ENCODE measurements at places on chromosomes 3 and 15.

GRCh38 chr15:69156736-69157381 is 3.6 kb upstream of the GLCE start:
- DNase-seq: no peak

DNA sequence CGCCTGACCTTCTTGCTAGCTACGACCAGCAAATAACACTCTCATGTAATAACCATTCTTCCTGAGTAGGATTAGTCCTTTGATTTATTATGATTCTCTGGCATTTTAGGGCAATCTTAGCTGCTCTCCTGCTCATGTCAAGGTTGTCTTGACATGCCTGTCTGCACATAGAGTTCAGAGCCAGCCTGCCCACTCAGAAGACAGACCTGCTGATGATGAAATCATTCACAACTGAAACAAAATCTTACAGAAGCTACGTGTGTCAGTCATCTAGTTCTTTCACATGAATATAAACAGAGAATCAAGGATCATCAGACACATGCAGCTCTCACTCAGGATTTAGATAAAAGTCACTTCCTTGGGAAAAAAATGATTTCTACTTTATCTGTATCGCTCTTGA is 173.6 kb upstream of the LYSMD4 start:
- no peak for DNase-seq

- DNase-seq: no peak
Observed at GRCh38 chr3:113079218-113079961, 88.6 kb downstream of the GTPBP8 start.

GRCh38 chr3:127473244-127474024 is 117.1 kb downstream of the TPRA1 start:
- DNase-seq: no peak

- no peak for DNase-seq
Observed at GRCh38 chr3:13292375-13292774, 127.7 kb downstream of the NUP210 start.

- DNase-seq: peak; percentile 21
Observed at GRCh38 chr3:166837535-166837934, 542.6 kb downstream of the ZBBX start.

- DNase-seq: no peak
Observed at GRCh38 chr3:126256251-126256650, 75.9 kb upstream of the ALDH1L1 start.

DNA sequence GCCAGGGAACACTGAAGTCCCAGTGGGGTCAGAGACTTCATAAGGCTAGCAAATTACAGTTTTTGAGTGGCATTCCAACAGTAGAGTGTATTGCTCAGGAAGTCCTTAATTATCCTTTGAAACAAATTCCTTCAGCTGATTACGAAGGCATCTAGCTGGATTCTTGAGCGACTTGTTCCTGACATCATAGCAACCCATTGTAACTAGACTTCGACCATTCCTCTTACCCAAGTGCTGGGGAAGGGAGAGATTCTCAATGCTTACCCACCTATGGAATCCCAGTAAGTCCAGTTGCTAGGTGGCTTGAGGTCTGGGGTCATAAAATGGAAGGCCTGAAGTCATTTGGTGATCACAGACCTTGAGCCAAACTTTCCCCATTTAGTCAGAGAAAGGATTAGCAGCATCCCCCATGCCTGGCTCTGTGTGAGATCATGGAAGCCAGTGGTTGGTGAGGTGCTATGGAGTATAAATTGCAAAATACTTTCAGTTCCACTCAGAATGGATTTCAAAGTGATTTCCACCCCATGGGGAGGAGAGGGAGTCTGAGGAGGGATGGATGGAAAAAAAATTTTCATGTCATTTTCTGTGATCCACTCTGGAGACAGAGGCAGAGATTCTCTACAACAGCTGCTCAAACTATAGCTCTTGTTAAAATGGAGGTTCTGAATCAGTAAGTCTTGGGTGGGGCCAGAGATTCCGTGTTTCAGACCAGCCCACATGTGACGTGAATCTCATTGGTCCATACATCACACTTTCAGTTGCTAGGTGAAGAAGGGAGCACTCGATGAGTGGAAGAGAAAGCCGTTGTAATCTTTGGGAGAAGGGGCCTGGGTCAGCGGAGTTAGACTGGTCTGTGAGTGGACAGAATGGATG is 45.7 kb downstream of the CD86 start:
- DNase-seq: no peak

GRCh38 chr15:27784107-27784506 is 315.0 kb downstream of the OCA2 start:
- no peak for DNase-seq

GRCh38 chr3:127758013-127758412 is 64.3 kb downstream of the MGLL start:
- no peak for DNase-seq

- DNase-seq: no peak
Observed at GRCh38 chr3:161475905-161476304, 20.7 kb upstream of the OTOL1 start.

GRCh38 chr15:70054366-70054765 is 43.4 kb downstream of the TLE3 start:
- DNase-seq: no peak

- no peak for DNase-seq
Observed at GRCh38 chr3:165434516-165434915, 238.3 kb upstream of the SLITRK3 start.

DNA sequence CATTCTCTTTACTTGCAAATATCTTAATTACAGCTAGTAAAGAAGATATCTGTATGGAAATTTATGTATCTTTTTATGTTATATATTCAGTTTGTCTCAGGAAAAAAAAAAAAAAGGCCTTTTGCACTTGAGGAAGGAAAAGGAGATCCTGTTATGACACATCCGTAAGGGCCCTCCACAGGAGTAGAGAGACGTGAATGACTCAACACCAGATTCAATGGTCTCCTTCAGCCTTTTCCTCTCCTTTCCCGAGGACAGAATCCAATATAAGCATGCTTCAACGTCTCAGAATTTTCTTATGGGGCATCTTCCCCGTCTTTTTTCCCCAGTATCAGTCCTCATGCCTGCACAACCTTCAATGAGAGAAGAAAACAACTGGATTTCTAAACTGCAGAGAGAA is 340.3 kb downstream of the NTRK3 start:
- DNase-seq: peak; percentile 6

DNA sequence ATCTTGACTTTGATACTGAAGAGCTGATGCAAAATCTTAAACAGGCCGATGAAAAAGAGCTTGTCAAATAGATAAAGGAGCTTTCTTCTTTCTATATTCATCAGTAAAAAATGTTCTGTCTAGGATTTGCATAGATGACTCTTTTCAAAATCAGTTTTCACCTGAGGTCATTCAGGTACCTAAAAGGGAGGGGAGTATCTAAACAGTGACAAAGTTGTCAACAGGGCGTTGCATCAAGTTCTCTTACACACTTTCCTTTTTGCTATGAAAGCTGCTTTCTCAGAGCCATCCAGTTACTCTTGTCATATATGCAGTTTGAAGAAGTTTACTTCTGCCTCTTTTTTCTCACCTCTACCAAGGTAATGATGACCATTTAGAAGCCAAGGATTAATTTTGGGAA is 60.0 kb downstream of the AKAP13 start:
- no peak for DNase-seq

- DNase-seq: no peak
Observed at GRCh38 chr3:41652931-41653330, 309.0 kb downstream of the ULK4 start.

GRCh38 chr3:68953816-68954444 is 21.6 kb upstream of the TAFA4 start:
- no peak for DNase-seq

DNA sequence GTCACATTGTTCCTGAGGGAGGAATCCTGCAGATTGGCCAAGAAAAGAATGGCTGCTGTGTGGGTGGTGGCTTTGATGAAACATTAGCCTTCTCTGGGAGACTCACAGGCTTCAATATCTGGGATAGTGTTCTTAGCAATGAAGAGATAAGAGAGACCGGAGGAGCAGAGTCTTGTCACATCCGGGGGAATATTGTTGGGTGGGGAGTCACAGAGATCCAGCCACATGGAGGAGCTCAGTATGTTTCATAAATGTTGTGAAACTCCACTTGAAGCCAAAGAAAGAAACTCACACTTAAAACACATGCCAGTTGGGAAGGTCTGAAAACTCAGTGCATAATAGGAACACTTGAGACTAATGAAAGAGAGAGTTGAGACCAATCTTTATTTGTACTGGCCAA is 6.1 kb downstream of the PTX3 start:
- no peak for DNase-seq

DNA sequence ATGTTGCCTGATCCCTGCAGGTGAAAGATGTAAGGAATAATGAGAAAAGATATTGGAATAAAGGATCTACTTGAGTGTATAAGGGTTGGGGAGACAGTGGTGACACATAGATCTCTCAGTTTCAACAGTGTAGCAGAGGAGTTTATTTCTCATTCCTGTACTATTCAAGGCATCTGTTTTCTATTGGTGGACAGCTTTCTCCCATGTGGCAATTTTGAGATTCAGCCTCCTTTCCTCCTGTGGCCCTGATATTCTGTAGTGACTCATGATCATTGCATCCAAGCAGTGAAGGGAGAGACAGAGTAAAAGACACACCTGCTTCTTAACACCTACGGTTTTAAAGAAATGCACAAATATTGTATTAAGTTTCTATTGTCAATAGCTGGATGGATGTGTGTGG is 327.6 kb downstream of the GRM7 start:
- DNase-seq: peak; percentile 11

GRCh38 chr15:73320619-73321180 is 48.1 kb downstream of the HCN4 start:
- DNase-seq: no peak

DNA sequence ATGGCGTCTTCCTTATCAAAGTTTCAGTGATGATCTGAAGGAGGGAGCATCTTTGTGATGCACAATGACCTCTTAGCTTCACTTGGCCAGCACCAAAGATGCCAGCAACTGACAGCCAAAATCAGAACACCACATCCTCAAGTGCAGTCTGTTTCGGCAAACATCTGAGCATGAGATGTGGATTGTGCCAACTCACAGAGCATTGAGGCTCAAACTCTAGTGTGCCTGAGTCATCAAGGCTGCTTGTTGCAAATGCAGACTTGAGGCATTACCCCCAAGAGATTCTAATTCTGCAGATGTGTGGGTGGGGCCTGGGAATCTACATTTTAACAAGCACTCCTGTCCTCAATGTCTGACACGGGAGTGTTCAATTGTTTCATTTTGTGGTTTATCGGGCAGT is 35.8 kb downstream of the ABHD5 start:
- DNase-seq: peak; percentile 17

- DNase-seq: no peak
Observed at GRCh38 chr15:73856458-73857192, 16.7 kb upstream of the TBC1D21 start.

GRCh38 chr15:65914386-65914785 is 45.1 kb downstream of the RAB11A start:
- no peak for DNase-seq

- peak; percentile 90 for DNase-seq
Observed at GRCh38 chr15:99454941-99455788, 110.6 kb upstream of the MEF2A start.

GRCh38 chr15:66716656-66717020 is 14.6 kb downstream of the SMAD6 start:
- no peak for DNase-seq

- DNase-seq: peak; percentile 66
Observed at GRCh38 chr3:102102394-102102793, 253.1 kb downstream of the NFKBIZ start.

- DNase-seq: no peak
Observed at GRCh38 chr3:131786386-131786785, 248.4 kb downstream of the CPNE4 start.

DNA sequence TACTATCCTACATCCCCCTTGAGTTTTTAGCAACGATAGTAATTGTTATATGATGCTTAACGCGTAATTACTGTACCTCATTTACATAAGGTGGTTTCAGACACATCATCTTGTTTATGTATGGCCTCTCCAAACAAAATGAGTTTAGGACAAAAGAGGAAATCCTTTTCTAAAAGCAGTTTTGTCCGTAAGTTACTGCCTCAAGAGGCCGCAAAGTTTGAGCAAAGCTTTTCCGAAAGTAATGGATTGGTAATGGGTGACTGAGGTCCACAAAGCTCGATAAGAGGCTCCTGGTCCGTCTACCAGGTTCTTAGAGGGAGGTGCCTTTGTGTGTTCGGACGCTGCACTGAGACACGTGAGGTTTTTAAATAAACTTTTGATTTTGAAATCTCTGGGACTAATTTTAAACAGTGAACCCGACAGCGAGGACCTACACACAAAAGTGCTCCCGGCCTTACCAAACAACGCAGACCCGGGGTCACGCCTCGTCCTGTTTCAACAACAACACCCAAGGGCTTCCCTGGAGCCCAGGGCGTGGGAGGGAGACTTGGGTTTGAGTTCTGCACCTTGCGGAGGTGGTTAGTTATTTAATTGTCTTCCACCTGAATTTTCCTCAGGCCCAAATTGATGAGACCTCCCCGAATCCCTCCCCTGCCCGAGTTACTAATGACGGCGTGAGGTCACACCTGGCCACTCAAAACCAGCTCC is 456 bp upstream of the C15orf61 start:
- DNase-seq: no peak

GRCh38 chr3:118055381-118055780 is 979.3 kb downstream of the IGSF11 start:
- no peak for DNase-seq

DNA sequence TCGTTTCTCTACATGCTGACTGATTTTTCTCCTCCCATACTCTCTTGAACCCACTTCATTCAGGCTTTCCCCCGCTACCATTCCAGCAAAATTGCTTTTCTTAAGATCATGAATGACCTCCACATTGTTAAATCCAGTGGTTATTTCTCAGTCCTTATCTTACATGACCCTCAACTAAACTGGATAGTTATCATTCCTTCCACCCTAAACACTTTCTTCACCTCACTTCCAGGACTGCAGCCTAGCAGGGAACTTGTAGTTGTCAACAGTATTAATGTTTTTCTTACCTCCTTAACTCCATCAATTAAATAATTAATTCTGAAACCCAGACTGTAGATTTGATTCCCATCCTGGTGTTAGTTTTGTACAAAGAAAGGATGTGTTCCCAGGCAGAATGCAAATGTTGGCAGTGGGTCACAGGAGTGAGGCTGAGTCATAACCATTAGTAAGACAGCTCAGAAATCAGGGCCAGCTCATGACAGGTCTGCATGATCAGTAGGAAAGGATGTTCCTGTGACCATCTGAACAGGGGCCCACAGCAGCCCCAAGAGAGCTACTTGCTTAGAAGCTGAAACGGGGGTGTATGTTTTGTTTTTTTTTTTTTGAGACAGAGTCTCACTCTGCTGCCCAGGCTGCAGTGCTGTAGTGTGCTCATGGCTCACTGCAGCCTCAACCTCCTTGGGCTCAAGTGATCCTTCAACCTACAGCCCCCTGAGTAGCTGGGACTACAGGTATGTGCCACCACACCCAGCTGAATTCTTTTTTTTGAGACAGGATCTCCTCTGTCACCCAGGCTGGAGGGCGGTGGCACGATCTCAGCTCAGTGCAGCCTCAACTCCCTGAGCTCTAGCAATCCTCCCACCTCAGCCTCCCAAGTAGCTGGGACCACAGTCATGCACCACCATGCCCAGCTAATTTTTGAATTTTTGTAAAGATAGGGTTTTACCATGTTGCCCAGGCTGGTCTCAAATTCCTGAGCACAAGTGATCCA is 9.1 kb downstream of the BCL2L10 start:
- peak; percentile 87 for DNase-seq

GRCh38 chr3:18968120-18968519 is 180.2 kb upstream of the KCNH8 start:
- no peak for DNase-seq

All from RCC 7860 (cell line).